ENCODE measurements at places on chromosomes 3 and 15. TPM values are rescaled to one million over a fixed set of nuclear protein-coding genes. Genes with fewer than 3 reads are reported as not detected.

CPLX3 gene
- polyA plus RNA-seq: 2.1 TPM

LYZL4 gene
- not detected for polyA plus RNA-seq

SYNM gene
- polyA plus RNA-seq: 20.2 TPM

LRTM1 gene
- not detected for polyA plus RNA-seq

All from brain (organoid and tissue), 16 donors.